Midbrain (tissue), 1 donor: ENCODE measurements at places on chromosomes 12 and 14.

GRCh38 chr12:19200261-19200660 is 70.7 kb downstream of the PLEKHA5 start:
- DNase-seq = no peak

GRCh38 chr12:6532051-6532926 is 2.0 kb upstream of the GAPDH start:
- peak; percentile 70 for DNase-seq

- no peak for DNase-seq
These were observed 501.4 kb upstream of the RGS6 start for GRCh38 chr14:71430678-71431376.

- no peak for DNase-seq
These were observed 2.5 kb upstream of the SSH1 start for GRCh38 chr12:108859923-108860291.

- DNase-seq = no peak
These were observed 32.6 kb upstream of the ARHGAP5 start for GRCh38 chr14:32044454-32044853.

GRCh38 chr12:53578783-53579182 is 47.4 kb downstream of the ATF7 start:
- no peak for DNase-seq

GRCh38 chr14:75832621-75833297 is 149.0 kb downstream of the TGFB3 start:
- no peak for DNase-seq
